ENCODE measurements at places on chromosomes 5 and 9. TPM values are rescaled to one million over a fixed set of nuclear protein-coding genes. Genes with fewer than 3 reads are reported as not detected.

Gene SHISAL2B
- not detected for total RNA-seq

Gene PCDHGB4
- 12.8 TPM for total RNA-seq

Gene CCDC152
- 1.3 TPM for total RNA-seq

Gene INSL4
- not detected for total RNA-seq

Gene GPR151
- not detected for total RNA-seq

Gene FAM200C
- total RNA-seq: 4.0 TPM

Gene HRCT1
- 1.4 TPM for total RNA-seq

Gene FYB1
- total RNA-seq: 0.09 TPM

Gene NUTM2G
- total RNA-seq: not detected

Gene EIF4E1B
- not detected for total RNA-seq

Gene ADAMTS2
- total RNA-seq: 212 TPM

Gene FOCAD
- 18.3 TPM for total RNA-seq

Gene IFNA21
- total RNA-seq: not detected

Gene C6
- 10.0 TPM for total RNA-seq

Gene JAK2
- 7.2 TPM for total RNA-seq

Gene FOXD4L6
- 0.09 TPM for total RNA-seq

Gene PCDHB5
- 0.34 TPM for total RNA-seq

Gene STING1
- total RNA-seq: 127 TPM

Gene CDKN2B-AS1
- not detected for total RNA-seq

Gene TXNDC8
- not detected for total RNA-seq

Gene SGCD
- 11.2 TPM for total RNA-seq

Gene C7
- 996 TPM for total RNA-seq

Gene NEUROG1
- total RNA-seq: not detected

Gene PCDH12
- 1.3 TPM for total RNA-seq

Gene GARNL3
- total RNA-seq: 1.4 TPM

Gene MAMDC2
- total RNA-seq: 7.7 TPM

Gene DDX4
- total RNA-seq: not detected

Gene COL15A1
- total RNA-seq: 3.2 TPM

Gene WNK2
- total RNA-seq: not detected

Gene NR2F1
- total RNA-seq: 175 TPM

Gene FOXD4L4
- not detected for total RNA-seq

Gene IFNA2
- not detected for total RNA-seq

Gene IFNB1
- not detected for total RNA-seq

Gene DMGDH
- 0.93 TPM for total RNA-seq

Gene PLCXD3
- total RNA-seq: 11.1 TPM

Gene SLC4A9
- total RNA-seq: under 0.01 TPM

Gene GMCL2
- total RNA-seq: not detected

Gene FSD1L
- total RNA-seq: 2.7 TPM

Gene PRPF4
- total RNA-seq: 22.0 TPM

Gene CDH10
- not detected for total RNA-seq

Gene CCNJL
- total RNA-seq: 0.23 TPM

Gene C9orf153
- not detected for total RNA-seq

Gene PCDHGA10
- 6.9 TPM for total RNA-seq

Gene NPDC1
- 67.6 TPM for total RNA-seq

Gene PBX3
- 36.8 TPM for total RNA-seq

Gene F12
- 2.2 TPM for total RNA-seq

Gene UBE2R2
- 24.6 TPM for total RNA-seq

Gene FOXD4L3
- total RNA-seq: not detected

Gene SLC36A3
- total RNA-seq: not detected

All from pericardium fibroblast (primary cell).